ENCODE measurements at places on chromosomes 2 and 18. TPM values are rescaled to one million over a fixed set of nuclear protein-coding genes. Genes with fewer than 3 reads are reported as not detected.

The POU3F3 gene
- total RNA-seq, result 0.09 TPM

The SCTR gene
- total RNA-seq, result not detected

The RGPD3 gene
- 0.18 TPM for total RNA-seq

The POTEC gene
- not detected for total RNA-seq

The LONRF2 gene
- total RNA-seq, result 6.1 TPM

The ADGRF3 gene
- total RNA-seq, result not detected

The LRATD1 gene
- total RNA-seq, result 46.3 TPM

The KLHL29 gene
- 4.7 TPM for total RNA-seq

Data from esophagus squamous epithelium (tissue), 5 donors.